ENCODE measurements at places on chromosomes 11 and 22. TPM values are rescaled to one million over a fixed set of nuclear protein-coding genes. Genes with fewer than 3 reads are reported as not detected.
A peak's percentile ranks its signal among the peaks of the same experiment; 100 is the strongest.

LRRC32 gene
- total RNA-seq = 0.77 TPM

DNA sequence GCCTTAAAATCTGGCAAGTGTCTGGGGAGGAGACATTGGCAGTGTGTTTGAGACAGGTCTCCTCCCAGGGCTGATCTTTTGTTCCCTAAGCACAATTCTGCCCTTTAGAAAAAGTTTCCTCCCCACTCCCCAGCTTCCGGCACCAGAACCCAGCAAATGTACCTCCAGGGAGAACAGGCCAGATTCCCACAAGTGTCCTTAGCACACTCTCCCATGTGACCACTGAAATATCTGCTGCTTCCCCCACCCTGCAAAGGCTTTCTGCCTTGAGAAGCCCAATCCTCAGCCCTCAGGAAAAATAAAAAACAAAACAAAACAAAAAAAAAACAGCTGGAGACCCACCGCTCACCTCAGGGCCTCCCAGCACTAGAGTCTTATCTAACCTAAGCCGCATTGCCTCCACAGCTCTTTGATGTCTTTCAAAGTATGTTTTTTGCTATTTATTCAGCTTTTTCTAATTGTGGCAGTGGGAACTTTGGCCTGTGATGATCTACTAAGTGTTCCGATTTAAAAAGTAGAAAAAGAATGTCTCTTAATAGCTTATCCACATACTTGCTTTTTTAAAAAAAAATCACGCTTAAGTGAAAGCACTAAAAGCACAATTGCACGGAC is 29.0 kb upstream of the FBLN1 start:
- DNase-seq = no peak

DNA sequence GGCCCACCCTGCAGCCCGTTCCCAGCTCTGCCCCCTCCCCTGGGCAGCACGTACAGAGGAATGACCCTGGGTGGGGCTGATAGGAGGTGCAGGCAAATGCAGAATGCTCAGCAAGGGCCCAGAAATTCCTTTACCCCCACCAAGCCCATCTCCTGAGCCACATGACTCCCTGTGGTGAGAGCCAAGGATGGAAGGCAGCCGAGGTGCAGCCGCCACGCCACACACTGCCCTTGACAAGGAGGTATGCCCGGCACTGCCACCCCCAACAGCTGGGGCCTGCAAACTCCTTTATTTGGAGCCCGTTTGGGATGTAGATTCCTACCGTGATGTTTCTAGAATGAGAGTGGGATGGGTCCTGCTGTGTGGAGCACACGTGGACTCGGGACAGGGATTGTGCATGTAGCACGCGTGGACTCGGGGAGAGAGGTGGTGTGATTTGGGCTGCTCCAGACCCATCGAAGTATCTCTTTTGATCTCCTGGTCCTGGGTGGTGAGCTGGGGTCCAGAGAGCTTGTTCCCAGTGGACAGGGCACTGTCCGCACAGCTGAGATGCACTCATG is 12.9 kb downstream of the GTSE1 start:
- no peak for DNase-seq

- DNase-seq = peak; percentile 47
These were observed 53.7 kb upstream of the LRRC32 start for GRCh38 chr11:76724171-76724768.

DNA sequence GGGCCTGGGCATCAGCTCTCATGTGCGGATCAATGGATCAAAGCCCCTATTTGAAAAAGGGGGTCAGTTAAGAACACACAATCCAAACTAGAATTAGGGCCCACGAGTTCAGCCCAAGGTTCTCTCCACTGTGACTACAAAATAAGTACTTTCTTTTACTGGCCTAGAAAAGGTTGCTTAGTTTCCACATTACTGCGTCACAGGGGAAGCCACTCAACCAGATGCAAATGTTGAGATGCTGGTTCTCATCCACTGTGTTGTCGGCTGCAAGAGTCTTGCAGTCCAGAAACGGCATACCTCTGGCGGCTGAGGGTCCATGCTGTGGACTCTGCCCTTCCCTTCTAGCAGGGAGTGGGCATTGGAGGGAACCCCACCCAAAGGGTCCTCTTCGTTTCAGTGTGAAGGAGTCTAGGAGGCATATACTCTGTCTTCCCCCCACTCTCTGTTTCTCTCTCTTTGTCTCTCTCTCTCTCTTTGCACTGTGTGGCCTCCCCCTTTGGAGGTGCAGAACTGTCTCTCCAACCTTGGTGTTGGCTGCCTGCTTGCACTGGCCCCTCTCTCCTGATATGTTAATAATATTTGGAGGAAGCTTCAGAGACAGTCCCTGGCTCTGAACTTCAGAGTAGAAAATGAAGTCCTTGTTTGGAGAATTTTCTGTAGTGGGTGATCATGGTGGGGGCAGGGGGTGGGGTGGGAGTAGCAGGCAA is 99.0 kb upstream of the NNMT start:
- no peak for DNase-seq
